ENCODE measurements at places on chromosomes 7 and 10. TPM values are rescaled to one million over a fixed set of nuclear protein-coding genes. Genes with fewer than 3 reads are reported as not detected.

Gene DPYSL4
- polyA plus RNA-seq: not detected

Gene KNDC1
- 0.03 TPM for polyA plus RNA-seq

Gene PNLIPRP1
- not detected for polyA plus RNA-seq

Gene PIP
- not detected for polyA plus RNA-seq

Gene OPALIN
- not detected for polyA plus RNA-seq

Gene LMOD2
- not detected for polyA plus RNA-seq

Gene COL13A1
- polyA plus RNA-seq: not detected

Gene SPDYE5
- 1.5 TPM for polyA plus RNA-seq

Gene SUN3
- polyA plus RNA-seq: 0.29 TPM

Gene ELMO1
- polyA plus RNA-seq: 38.7 TPM

Gene PNLIPRP2
- polyA plus RNA-seq: not detected

Gene VSIR
- 8.5 TPM for polyA plus RNA-seq

Gene ATOH7
- polyA plus RNA-seq: not detected

Gene AGBL3
- 7.4 TPM for polyA plus RNA-seq

Gene OPN4
- not detected for polyA plus RNA-seq

Gene TFEC
- polyA plus RNA-seq: 1.8 TPM

Gene IFIT1
- 16.1 TPM for polyA plus RNA-seq

Gene TWIST1
- polyA plus RNA-seq: not detected

Gene HOGA1
- polyA plus RNA-seq: not detected

Gene DNAJB12
- 28.7 TPM for polyA plus RNA-seq

Gene SPDYE2
- 2.7 TPM for polyA plus RNA-seq

Gene FOXP2
- 2.9 TPM for polyA plus RNA-seq

Gene ERVW-1
- polyA plus RNA-seq: 0.13 TPM

Gene ADCYAP1R1
- not detected for polyA plus RNA-seq

Gene DDIT4
- 268 TPM for polyA plus RNA-seq

Gene CALCR
- not detected for polyA plus RNA-seq

Gene HOXA3
- not detected for polyA plus RNA-seq

Gene CALY
- not detected for polyA plus RNA-seq

Gene LRRC61
- 45.7 TPM for polyA plus RNA-seq
